ENCODE measurements at places on chromosomes 5 and 9.
A peak's percentile ranks its signal among the peaks of the same experiment; 100 is the strongest.

DNA sequence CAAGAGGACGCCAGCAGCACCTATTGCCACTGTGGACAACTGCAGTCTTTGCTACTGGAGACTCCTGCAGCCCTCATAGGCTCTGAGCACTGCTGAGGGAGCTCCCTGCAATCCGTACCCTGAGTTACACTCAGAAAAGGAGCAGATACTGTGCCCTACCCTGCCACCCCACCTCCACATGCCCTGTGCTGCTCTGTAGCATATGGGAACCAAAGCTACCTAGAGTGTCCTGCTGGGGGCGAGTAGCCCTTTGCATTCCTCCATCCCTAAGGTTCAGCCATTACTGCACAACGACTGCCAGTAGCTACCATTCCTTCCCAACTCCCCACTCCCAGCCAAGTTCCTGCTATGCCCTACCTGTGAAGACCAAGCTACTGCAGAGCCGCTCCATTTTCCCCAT lies 90.2 kb upstream of the SNCAIP start:
- no peak for DNase-seq

DNA sequence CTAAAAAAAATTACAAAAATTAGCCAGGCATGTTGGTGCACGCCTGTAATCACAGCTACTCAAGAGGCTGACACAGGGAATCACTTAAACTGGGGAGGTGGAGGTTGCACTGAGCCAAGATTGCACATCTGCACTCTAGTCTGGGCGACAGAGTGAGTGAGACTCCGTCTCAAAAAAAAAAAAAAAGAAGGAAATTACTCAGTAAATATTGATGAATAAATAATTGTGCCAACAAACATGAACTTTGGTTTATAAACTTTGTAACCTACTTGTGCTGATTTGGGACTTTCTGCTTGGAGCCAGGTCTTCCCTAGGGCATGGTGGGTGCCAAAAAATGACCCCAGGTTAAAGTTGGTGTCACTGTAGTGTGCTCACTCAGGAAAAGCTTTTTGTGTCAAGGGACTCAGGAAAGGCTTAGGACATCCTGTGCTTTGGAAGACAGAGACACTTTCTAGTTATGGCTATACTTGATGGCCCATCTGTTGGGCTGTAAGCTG lies 19.0 kb downstream of the ABLIM3 start:
- no peak for DNase-seq

DNA sequence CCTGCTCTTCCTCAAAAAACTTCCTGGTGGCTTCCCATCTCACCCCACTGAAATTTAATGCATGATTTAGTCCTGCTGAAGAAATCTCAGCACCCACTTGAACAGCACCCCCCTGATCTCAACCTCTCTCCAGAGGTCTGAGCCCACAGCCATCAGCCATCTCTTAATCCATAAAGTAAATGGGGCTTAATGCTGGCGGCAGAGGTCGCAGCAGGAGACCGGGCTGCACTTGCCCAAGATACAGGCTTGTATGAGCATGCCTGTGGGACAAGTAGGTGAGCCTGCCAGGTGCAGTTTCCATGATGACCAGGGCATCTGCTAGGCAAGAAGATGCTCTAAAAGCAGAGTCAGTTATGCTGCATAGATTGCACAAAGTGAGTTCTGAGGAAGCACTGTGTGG lies 52.4 kb upstream of the CTXN3 start:
- DNase-seq = no peak

DNA sequence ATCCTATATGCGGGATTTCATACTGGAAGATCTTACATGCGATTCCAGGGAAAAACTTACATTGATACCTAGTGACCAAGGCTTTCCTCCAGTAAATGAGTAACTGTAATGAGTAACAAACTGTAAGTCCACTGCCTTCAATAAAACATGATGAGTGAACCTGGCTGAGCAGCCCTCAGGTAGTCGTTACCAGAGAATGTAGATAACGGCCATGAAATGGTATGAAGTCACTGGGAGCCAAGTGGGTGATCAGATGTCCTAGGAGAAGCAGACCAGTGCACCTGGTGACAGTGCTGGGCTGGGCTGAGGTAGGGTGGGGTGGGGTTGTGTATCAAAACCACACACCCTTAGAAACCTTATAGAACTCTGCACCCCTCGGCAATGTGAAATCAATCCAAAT lies 203.6 kb downstream of the ALDH1A1 start:
- no peak for DNase-seq

DNA sequence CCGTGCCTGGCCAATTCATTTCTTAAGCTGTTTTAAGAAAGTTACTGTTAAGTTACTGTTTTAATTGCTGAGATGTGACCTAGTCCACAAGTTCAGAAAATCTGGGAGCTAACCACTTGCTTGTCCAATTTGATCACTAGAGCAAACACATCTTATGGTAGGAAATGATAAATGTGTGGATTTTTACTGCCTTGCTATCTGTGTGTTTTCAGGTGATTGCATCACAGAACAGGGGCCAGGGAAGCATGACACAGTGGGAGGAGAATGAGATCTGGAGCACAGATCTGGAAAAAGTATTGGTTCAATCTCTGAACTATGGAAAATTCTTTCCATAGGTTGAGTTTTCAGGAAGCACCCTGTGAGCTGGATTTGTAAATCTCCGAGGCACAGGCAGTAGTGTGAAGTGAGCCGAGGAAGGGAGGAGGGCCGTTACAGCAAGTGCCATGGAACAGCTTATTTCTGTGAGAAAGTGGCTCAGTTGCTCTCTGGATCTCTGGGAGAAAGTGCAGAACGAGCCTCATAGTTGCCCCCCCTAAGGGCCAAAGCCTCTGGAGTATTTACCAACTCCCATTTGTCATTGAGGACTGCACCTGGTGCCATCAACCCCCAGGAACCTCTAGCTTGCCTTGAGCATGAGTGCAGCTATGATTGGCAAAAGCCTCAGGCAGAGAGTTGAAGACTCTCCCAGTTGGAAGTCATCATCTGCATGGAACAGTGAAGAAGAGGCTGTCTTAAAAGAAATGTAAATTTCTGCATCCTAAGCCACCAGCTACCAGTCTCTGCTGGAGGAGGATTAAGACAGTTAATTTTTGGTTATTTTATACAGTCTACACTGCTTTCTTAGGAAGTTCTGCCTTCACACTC lies 161.8 kb upstream of the CLINT1 start:
- DNase-seq = no peak

- DNase-seq = no peak
These were observed 8.7 kb downstream of the UBQLN1 start for GRCh38 chr9:83698976-83699585.

DNA sequence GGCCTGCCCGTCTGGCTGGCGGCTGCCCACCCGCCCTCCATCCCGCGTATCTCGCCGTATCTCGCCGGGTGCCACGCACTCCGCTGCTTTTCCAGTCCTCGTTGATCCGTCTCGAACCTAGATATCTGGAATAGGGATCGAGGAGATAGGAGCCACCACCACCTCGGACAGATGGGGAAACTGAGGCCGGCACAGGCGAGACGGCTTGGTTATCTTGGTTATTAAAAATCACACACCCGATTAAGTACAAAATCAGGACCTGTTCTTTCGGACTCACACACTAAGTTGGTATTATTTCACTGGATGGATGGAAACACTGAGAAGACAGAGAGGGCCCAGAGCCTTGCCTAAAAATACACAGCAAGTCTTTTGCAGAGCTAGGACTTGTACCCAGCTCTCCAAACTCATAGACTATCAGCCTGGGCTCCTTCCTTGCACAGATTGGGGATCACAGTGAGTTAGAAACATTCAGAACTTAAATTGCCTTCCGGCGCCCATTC lies 678 bp downstream of the SLC26A2 start:
- DNase-seq = no peak

DNA sequence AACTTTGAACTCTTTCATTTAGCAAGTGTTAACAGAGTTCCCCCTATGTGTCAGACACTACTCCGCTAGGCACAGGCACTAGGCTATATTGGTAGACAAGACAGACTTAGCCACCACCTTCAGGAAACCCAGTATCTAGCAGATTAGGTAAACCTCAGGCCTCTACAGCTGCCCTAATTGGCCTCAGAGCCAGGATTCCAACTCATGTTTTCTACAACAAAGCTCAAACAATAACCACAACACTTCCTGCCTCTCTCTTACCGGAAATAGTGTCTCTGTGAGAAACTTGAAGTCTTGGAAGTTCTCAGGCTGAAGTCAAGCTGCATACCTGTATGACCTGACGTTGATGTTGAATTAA lies 116.6 kb upstream of the SLC44A1 start:
- peak; percentile 89 for DNase-seq

Data from fibroblast of pulmonary artery (primary cell).